ENCODE measurements at places on chromosomes 12 and 14.
A peak's percentile ranks its signal among the peaks of the same experiment; 100 is the strongest.

DNA sequence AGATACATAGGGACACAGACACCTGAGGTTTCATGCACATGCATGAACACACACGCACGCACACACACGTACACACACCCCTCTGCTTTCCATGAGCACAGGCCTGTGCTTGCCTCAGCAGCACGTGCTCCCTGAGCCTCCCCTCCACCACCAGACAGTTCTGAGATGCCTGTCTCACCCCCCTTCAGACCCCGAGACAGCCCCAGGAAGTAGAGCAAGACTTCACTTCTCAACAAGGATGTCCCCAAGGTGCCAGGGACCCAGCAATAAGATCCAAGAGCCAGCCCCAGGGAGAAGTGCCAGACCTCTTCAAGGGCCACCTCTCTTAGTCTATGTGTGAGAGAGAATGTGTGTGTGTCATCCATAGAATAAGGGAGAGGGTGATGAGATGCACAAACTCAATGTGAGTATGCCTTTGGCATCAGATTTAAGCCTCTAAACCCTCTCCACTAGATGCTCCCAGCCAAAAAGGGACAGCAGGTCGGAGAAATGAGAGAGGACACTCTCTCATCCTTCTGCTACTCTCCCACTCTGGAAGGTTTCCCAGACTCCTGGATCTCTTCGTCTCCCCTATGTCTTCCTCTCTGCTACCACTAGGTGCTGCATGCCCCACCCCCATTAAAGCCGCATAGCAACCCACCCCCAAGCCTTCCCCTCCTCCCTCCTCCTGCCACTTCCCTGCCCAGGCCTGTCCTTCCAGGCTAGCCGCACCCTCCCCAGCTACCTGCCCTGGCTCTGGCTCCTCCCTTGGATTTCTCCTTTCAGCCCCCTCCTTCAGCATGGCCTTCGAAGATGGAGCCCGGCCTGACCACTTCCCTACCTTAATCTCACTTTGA lies 7.7 kb downstream of the RARG start:
- no peak for DNase-seq

- DNase-seq, result no peak
These were observed 23.8 kb upstream of the CATSPERB start for GRCh38 chr14:91755570-91756295.

DNA sequence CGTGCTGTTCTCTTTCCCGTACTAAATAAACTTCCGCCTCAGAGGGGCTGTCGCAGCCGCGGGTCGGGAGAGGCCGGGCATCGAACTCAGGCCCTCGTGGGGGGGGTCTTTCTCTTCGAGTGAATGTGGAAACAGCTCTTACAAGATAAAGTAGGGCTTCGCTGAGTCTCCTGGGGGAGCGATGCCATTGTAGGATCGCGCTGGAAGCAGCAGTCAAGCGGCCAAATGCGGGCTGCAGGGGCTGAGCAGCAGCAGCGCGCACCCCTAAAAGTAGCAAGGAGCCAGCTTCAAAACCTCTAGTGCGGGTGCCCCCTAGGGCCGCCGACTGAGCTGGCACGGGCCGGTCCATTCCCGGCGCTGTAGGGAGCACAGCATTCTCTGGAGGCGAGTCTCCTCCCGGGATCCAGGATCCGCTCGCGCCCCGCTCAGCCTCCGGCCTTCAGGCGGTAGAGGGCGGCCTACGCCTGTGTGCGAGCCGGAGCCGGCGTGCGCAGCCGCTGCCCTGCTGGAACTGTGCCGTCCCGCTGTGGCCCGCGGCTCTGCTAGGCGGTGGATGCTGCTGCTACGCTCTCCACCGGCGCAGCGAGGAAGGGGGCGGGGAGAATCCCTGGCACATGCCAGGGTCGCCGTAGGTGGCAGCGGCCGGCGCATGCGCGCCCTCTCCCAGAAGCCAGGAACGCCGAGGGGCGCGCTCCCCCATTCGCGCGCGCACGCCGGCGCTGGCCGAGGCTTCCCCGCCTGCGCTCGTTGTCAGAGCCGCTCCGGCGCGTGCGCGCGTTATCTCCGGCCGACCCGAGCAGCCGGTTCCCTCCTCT lies at the start of gene FUT8:
FUT8 (plus strand) TSS at position 699 of the 815 bp plus-strand sequence. CDS start 148,834 bp downstream, outside the sequence.
- peak; percentile 100 for DNase-seq

GRCh38 chr12:108369736-108370396 lies 30.8 kb upstream of the CMKLR1 start:
- DNase-seq, result no peak

DNA sequence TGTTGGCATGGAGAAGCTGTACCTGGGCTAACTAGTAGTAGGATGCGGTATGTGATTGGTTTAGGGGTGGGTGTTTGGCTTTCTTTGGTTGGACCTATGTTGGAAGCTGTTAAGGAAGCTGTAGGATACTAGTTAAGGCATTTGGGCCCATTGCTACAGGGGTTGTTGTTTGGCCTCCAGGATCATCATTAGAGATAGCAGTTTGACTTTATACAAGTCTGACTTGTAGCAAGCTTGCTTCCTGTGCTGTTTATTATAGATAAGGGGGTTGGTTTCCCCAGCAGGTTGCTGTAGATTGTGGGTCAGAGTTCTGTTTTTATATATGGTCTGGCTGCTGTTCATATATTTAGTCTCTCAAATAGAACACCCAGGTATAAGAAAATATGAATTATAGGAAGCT lies 1.4 kb upstream of the PRIM1 start:
- no peak for DNase-seq

- no peak for DNase-seq
These were observed 61.0 kb downstream of the FOXN4 start for GRCh38 chr12:109247831-109248654.

DNA sequence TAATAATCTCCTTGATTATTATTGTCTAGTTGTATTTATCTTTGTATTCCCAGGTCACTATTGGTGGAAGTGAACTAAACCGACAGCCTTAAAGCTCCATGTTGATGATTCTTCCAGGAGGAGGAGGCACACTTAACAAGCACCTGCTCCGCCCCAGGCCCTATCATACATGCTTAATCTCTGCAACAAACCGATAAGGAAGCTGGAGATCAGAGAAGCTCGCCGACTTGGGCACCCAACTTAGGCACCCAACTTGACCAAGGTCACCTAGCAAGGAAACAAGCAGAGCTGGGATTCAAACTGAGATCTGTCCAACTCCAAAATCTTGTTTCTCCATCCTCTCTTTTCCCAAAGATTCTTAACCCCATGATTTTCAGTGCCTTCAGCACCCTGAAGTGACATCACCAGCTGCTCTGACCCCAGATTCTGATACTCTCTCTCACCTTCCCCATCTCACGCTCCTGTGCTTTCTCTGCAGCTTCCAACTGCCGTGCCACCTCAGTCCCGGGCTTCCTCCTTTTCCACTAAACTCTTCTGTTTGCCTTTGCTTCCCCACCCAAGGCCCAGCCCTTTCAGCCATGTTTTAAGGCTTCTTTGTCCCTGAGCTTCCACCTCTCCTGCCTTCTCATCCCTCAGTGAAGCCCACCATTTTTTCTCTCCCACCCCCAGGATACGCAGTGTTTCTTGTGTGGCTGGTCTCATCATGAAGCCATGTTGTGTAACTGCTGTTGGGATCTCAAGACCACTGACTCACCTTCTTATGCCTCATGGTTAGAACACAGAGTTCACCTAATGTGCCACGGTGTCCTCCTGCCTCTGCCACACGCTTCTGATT lies 6.6 kb upstream of the KRT18 start:
- DNase-seq, result no peak

- no peak for DNase-seq
These were observed 182.9 kb upstream of the SLC38A2 start for GRCh38 chr12:46555406-46555852.

All from HTR-8/SVneo (cell line).